Activated naive CD4-positive, alpha-beta T cell (primary cell): ENCODE measurements at places on chromosomes 2 and 18.

DNA sequence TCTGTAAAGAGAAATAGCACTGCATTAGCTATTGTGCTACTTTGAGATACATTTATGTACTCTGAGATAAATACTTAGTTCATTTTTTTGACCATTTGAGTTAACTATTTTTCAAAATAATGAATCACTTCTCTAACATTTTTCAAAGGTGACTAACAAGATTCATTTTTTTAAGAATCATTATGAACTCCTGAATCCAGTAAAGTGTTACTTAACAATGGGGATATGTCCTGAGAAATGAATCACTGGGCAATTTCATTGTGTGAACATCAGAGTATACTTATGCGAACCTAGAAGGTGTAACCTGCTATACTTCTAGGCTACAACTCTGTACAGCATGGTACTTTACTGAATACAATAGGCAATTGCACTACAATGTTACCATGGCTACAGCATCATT, 355.8 kb downstream of the ARL6IP6 start:
- no peak for DNase-seq

DNA sequence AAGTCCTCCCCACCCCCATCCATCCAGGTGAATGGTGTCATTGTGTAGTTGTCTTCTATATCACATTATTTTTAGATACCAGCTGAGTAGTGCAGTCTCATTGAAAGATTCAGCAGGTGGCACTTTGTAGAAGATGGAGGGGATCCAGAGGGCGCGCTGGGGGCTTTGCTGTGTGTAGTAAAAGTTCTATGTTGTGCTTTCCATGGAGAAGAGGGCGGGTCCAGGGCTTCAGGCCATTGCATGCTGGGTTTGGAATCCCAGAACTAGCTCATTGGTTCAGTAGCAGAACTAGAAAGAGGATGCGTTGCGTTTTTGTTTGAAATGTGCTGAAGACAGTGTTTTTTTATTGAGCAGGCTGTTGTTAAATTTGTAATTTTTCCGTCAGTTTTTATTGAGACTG, 120.0 kb downstream of the MAP4K4 start:
- DNase-seq = no peak

DNA sequence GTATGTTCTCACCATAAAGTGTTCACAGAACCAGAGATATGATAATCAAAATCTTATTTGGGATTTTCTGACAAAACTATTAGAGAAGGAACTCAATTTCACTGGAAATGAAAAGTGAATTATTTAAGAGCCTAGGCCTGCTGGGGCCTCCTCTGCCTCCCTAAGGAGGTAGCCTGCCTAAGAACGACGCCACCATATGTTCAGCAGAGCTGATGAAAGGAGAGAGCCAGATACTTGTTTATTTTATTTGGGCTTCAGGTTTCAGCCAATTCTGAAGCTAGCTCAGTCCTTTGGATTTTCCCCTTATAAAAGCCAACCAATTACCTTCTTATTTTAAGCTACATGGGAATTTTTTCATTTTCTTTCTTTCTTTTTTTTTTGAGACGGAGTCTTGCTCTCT, 433.1 kb upstream of the MAP2 start:
- no peak for DNase-seq

GRCh38 chr2:42567806-42568400, 529 bp upstream of the MTA3 start:
- no peak for DNase-seq

DNA sequence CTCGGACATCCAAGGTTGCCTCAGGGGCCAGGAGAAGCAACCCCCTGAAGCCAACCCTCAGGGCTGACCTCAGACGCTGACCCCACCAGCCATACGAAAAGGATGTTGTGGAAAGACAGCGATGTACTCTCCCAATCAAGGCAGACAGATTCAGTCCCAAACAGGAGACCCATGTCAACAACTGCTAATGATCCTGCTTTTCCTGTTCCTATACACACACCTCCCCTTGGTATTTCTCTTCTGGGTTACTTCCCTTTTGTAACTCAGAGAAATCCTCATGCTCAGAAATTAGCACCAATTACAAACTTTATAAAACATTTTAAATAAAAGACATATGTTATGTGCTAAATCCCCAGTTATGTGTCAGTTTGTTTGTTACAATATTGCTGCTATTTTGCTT, 120.8 kb downstream of the PID1 start:
- DNase-seq = no peak

- DNase-seq = no peak
Measured at GRCh38 chr2:38592951-38593350, 9.8 kb downstream of the HNRNPLL start.
